Smooth muscle cell of the pulmonary artery (primary cell): ENCODE measurements at places on chromosomes 16 and 17. TPM values are rescaled to one million over a fixed set of nuclear protein-coding genes. Genes with fewer than 3 reads are reported as not detected.

TBX4 gene
- 0.07 TPM in 1 of 2 replicates, not detected in the other for total RNA-seq

CASKIN2 gene
- total RNA-seq: 8.0 and 13.9 TPM in 2 replicates

WNT9B gene
- total RNA-seq: not detected in 2 replicates

GRAP gene
- total RNA-seq: 0.13 and 0.20 TPM in 2 replicates

BAIAP3 gene
- total RNA-seq: 1.2 and 1.3 TPM in 2 replicates

LGALS9 gene
- total RNA-seq: 1.1 and 1.3 TPM in 2 replicates

SLFN12L gene
- total RNA-seq: 0.07 TPM in 1 of 2 replicates, not detected in the other

SEPTIN1 gene
- total RNA-seq: 0.13 and 0.17 TPM in 2 replicates

KRT17 gene
- 3.0 and 9.0 TPM in 2 replicates for total RNA-seq

HSD11B2 gene
- total RNA-seq: 0.20 TPM in 1 of 2 replicates, not detected in the other

HSPB9 gene
- total RNA-seq: 0.07 TPM in 2 replicates

CD300LB gene
- not detected in 2 replicates for total RNA-seq

ACSM2B gene
- total RNA-seq: not detected in 2 replicates

CFAP97D1 gene
- under 0.01 TPM in 1 of 2 replicates, not detected in the other for total RNA-seq

KRTAP3-2 gene
- not detected in 2 replicates for total RNA-seq

PPM1E gene
- 0.07 and 0.13 TPM in 2 replicates for total RNA-seq

MLKL gene
- total RNA-seq: 9.8 and 14.6 TPM in 2 replicates

RNF157 gene
- total RNA-seq: 0.07 and 0.30 TPM in 2 replicates

GPT2 gene
- total RNA-seq: 17.7 and 42.3 TPM in 2 replicates

CEP20 gene
- total RNA-seq: 24.6 and 32.8 TPM in 2 replicates

CRISPLD2 gene
- total RNA-seq: 1.2 and 38.1 TPM in 2 replicates

CD300E gene
- not detected in 2 replicates for total RNA-seq

CDK10 gene
- 32.4 and 42.5 TPM in 2 replicates for total RNA-seq

SLC16A3 gene
- 445 and 707 TPM in 2 replicates for total RNA-seq

SPSB3 gene
- total RNA-seq: 30.7 and 34.6 TPM in 2 replicates

ITGB3 gene
- total RNA-seq: 38.3 and 72.6 TPM in 2 replicates

HEATR3 gene
- 21.5 and 27.0 TPM in 2 replicates for total RNA-seq

MT1H gene
- total RNA-seq: not detected in 2 replicates

CES4A gene
- total RNA-seq: 0.99 and 1.8 TPM in 2 replicates

TEDC2 gene
- total RNA-seq: 2.4 and 2.8 TPM in 2 replicates

MEIOB gene
- total RNA-seq: not detected in 2 replicates

ANKRD40CL gene
- not detected in 2 replicates for total RNA-seq

GAST gene
- total RNA-seq: not detected in 2 replicates
